SK-N-DZ (cell line): ENCODE measurements at places on chromosomes 7 and 10.

DNA sequence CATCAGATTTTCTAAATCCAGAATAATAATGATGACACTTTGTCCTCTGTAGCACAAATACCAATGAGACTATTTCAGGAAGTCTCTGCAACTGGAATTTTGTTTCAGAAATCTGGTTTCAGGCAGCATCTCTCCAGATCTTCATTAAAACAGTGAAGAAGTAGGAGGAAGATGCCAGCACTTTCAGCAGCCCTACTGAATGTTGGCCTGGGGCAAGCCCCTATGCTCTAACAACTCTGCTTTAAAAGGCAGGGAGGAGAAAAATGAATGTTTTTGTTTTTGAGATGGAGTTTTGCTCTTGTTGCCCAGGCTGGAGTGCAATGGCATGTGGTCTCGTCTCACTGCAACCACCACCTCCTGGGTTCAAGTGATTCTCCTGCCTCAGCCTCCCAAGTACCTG, 7.2 kb upstream of the CAV1 start:
- DNase-seq: no peak

DNA sequence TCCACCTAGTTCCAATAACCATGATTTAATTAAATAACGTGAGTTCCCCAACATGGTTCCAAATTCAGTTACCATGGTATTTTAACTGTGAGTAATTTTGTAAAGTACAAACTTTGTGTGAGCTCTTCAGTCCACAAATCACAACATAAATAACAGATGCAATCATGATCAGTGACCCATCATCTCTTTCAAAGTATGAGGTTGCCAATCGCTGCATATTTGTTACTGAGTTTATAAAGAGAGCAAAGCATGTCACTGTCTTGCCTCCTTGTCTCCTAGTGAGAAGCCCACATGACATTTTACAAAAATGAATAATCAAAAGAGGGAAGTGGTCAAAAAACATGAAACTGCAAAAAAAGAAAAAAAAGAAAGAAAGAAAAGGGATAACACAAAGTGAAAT, 69.1 kb upstream of the PDSS1 start:
- DNase-seq: no peak

- DNase-seq: peak; percentile 60
These were observed at the start of gene PODXL for GRCh38 chr7:131556053-131556908. Gene PODXL, minus strand, starts transcription at chr7:131556628. Its CDS starts 269 bp downstream, at chr7:131556359.

DNA sequence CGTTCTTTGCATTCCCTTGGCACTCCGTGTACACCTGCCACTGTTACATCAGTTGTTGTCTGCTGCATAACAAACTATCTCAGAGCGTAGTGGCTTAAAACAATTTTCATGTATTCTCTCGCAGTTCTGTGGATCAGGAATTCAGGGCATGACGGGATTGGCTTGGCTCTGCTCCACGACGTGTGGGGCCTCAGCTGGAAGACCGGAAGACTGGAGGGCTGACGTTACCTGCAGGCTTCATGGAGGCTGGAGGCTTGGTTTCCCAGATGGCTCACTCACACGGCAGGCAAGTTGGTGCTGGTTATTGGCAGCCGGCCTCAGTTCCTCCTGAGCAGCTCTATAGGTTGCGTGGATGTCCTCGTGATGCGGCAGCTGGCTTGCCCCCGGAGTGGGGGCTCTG, 25.5 kb downstream of the NYAP1 start:
- no peak for DNase-seq

GRCh38 chr7:25854608-25855497, 297.1 kb upstream of the NFE2L3 start:
- peak; percentile 100 for DNase-seq

GRCh38 chr10:35386594-35387174, 50.4 kb downstream of the CCNY start:
- no peak for DNase-seq

- DNase-seq: no peak
These were observed 73.9 kb upstream of the PDGFA start for GRCh38 chr7:593324-594115.

- no peak for DNase-seq
These were observed 50.7 kb upstream of the RHEB start for GRCh38 chr7:151570366-151570915.

DNA sequence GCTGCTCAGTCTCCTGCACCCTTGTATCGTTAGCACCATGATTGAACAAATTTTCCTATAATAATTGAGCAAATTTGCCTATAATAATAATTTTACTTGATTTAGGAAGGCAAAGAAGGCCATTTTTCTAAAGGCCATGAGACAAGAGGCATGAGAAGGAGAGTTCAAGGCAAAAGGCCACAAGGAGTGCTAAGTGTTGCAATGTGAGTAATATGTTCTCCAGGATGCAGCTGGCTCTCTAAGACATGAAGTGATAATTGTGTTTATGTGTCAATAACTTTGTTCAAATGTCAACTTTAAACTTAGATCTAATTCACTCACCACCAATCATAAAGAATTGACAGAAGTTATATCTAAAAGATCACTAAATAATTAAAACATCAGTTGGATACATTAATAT, 53.8 kb downstream of the SGCE start:
- DNase-seq: no peak

- DNase-seq: no peak
These were observed at the start of gene CLCN1 for GRCh38 chr7:143315776-143316175. Gene CLCN1, plus strand, starts transcription at chr7:143316111. Its CDS starts 102 bp downstream, at chr7:143316213.

- no peak for DNase-seq
These were observed 27.6 kb downstream of the CFAP46 start for GRCh38 chr10:132914732-132915131.

DNA sequence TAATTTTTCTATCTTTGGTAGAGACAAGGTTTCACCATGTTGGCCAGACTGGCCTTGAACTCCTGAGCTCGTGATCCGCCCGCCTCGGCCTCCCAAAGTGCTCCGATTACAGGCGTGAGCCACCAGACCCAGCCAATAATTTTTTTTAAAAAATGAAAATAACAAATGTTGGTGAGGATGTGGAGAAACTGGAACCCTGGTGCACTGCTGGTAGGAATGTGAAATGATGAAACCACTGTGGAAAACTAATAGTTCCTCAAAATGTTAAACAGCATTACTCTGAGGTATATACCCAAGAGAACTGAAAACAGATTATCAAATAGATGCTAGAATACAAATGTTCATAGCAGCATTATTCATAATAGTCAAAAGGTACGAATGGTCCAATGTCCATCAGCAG, 23.0 kb upstream of the YWHAG start:
- DNase-seq: no peak

GRCh38 chr7:148708026-148708885, 9.6 kb downstream of the CUL1 start:
- no peak for DNase-seq

DNA sequence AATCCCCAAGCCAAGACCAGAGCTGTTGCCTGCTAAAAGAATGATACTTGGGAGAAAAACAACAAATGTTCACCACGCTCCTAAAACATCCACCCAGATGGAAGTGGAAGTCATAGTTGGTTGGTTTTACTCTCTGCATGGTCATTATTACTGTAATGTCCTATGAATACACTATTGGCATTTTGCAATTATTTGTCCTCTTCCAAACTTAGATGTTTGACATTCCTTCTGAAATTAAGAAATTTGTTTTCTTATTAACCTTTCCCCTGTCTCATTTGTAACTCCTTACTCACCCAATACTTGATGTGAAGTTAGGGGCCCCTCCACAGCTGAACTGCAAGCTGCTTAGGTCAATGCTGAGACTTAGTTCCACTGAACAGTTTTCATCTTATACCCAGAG, 383.3 kb downstream of the INHBA start:
- DNase-seq: no peak

GRCh38 chr7:74271742-74272141, 17.5 kb upstream of the CLIP2 start:
- no peak for DNase-seq

DNA sequence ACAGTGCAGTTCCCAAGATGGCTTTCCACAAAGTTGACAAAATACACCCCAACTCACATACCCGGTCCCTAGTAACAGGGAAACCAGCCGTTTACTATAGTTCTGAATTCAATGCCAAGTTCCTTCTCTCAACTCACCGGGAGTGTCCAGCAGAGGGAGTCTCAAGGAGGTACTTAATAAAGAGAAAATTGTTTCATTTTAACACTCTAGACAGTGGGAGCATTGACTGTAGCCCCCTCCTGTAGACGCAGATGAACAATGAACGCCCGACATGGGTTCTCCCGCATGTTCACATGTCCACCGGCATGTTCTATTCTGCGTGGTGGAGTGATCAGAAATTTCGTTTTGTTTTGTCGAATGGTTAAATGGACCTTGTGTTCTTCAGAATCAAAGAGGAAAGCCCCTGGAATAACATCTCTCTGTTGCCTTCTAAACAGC, 1.9 kb downstream of the HIPK2 start:
- peak; percentile 76 for DNase-seq

DNA sequence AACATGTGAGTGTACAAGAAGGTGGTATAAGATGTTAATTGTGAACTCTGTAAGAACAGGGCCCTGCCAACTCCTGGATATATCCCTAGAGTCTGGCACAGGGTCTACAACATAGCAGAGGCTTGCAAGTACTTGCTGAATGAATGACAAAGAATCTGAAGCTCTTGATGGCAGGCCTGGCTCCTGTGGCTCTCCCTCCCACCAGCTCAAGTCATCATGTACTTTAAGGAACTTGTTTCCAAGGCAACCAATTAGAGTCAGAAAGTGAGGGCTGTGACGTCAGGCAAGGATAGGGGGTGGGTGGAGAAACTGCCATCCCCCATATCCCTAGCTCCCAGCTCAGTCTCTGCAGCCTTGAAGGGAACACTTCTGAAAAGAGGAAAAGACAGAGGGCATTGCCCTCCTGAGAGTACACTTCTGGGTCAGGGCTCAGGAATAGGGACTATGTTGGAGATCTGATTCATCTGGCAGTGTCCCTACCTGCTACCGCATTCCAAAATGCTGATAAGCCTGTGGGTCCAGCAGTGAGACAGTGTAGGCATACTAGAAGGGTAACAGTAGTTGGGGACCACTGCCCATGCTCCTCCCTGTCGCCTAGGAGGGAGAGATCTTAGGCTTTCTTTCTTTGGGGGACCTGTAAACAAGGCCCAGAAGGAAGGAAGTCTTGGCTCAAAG, 34.6 kb upstream of the BTRC start:
- DNase-seq: peak; percentile 55

- no peak for DNase-seq
These were observed 6.4 kb upstream of the TNRC18 start for GRCh38 chr7:5429857-5430611.

- no peak for DNase-seq
These were observed 35.9 kb downstream of the TCF7L2 start for GRCh38 chr10:112985690-112986543.

- no peak for DNase-seq
These were observed 352.6 kb upstream of the ZMIZ1 start for GRCh38 chr10:78716043-78716660.

- DNase-seq: no peak
These were observed 34.1 kb downstream of the SH2B2 start for GRCh38 chr7:102320601-102321350.

- DNase-seq: peak; percentile 66
These were observed 6.3 kb upstream of the KCNMA1 start for GRCh38 chr10:77643795-77644468.

- DNase-seq: no peak
These were observed 125.6 kb downstream of the CCDC71L start for GRCh38 chr7:106535234-106535932.
